NCI-H226 (cell line): ENCODE measurements at places on chromosomes 6 and 20.

DNA sequence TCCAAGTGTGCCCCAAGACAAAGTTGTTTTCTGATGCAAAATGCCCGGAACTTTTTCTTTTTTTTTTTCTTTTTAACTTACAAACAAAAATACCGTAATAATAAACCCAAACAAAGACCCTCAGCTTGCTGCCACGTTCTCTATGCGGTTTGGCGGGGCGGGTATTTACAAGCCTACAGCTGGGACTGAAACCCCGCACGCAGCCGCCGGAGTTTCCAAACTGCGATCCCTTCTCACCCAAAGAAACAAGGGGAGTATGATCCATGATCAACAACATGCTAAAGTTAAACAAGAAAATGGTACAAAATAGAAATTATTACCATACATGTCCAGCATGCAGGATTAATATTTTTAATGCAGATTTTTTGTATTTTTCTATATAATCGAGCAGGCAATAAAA, 2.1 kb downstream of the MAFB start:
- no peak for DNase-seq

DNA sequence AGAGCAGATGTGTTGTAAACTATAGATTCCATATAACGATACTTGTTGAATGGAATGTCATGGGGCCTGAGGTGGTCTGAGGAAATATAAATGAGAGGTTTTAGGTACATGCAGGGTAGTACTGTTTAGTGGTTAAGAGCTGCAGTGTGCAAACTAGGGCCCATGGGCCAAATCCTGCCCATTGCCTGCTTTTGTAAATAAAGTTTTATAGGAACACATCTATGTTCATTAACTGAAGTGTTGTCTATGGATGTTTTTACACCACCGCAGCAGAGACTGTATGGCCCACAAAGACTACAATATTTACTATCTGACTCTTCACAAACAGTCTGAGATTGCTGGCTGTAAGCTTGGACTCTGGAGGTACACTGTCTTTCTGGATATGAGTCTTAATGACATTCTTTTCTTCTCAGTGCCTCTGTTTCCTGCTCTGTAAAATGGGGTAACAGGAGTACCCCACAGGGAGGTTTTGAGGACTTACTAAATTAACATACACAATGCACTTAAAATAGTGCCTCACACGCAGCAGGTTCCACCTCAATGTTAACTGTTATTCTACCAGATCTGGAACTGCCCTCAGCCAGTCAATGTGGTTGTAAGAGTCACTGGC, 12.5 kb downstream of the GCM1 start:
- no peak for DNase-seq

GRCh38 chr6:41200296-41200900, 551 bp downstream of the TREML2 start:
- no peak for DNase-seq

GRCh38 chr6:114619621-114620200, 276.9 kb upstream of the HS3ST5 start:
- DNase-seq: peak; percentile 63

- DNase-seq: no peak
Measured at GRCh38 chr20:911882-912600, 4.1 kb downstream of the ANGPT4 start.

DNA sequence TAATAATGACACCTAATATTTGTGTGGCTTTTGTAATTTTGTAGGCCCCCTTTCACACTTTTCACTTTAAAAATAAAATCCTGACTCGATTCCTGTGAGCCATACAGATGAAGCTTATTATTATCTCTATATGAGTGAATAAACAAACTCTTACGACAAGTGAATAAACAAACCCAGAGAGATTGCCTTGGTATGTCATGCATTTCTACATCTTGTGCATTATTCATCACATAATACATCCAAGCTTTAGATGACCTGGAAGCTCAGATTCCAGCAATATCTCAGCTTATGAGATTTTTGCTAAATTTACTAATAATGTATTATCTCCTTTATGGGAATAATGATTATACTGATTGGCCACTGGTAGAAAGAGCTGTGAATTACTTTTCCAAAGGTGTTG, 248.2 kb downstream of the TBX18 start:
- DNase-seq: no peak

- DNase-seq: peak; percentile 86
Measured at GRCh38 chr6:139249395-139249794, 42.4 kb downstream of the TXLNB start.

GRCh38 chr20:3919352-3919751, 30.2 kb downstream of the PANK2 start:
- DNase-seq: no peak

DNA sequence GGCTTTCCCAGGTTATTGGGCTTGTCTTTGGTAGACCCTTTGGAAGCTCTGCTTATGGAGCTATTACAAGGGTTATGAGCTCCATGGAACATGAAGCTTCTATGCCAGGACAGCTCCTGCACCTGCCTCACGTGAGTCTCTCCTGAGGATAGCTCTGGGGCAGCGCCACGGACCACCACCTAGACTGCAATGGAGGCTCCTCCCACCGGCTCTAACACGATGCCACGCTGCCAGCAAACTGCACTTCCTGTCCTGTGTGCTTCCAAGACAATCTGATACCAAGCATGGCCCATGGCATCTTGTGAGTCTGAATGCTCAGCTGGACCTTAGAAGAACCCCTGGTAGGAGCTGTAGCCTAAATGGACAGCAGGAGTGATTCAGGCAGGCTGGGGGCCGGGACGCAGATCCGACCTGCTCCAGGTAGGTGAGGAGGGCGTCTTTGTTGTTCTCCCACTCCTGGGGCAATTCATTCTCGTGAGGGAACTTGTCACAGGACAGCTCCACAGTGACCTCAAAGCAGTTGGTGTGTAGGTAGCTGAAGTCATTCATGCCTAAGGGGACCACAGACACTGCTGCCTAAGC, 5.5 kb downstream of the CPXM1 start:
- DNase-seq: no peak

GRCh38 chr6:70133246-70133645, 169.6 kb downstream of the COL9A1 start:
- no peak for DNase-seq

GRCh38 chr6:21947731-21948386, 349.0 kb downstream of the PRL start:
- no peak for DNase-seq

DNA sequence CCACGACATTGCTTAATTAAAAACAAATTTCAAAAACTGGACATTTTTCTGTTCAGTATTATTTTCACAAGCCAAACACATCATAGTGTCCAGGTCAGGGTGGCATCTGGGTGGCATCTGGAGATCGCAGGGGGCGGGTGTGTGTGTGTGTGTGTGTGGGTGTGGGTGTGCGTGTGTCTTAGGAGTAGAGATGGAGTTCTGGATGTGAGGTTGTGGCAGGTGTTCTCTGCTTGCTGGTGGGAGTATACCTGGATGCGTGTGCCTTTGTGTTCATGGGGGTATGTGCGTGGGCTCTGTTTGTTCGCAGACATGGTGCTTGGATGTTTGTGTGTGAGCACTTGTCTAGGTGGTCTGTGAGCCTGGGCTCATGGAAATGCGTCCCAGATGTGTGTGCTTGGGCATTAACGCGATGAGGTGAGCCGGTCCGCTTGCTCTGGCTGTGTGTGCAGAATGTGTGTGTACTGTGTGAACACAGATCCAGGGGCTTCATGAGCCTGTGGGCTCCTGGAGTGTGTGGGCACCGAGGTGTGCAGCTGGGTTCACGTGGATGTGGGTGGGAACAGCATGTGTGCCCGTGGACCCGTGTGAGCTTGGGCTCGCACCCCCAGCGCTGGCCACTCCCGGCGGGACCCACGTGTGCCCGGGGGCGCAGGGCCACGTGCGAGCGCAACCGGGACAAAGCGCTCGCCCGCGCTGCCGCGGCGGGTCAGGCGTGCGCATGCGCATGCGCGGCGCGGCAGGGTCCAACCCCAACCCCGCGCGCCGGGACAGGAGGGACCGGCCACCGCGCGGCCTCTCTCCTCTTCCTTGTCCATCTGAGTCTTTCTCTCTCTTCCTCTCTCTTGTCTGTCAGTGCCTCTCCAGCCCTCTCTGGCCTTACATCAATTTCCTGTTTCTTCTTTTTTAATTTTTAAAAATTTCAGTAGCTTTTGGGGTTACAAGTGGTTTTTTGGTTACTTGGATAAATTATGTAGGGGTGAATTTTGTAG, 60.4 kb downstream of the SRC start:
- peak; percentile 29 for DNase-seq

GRCh38 chr6:169246445-169246844, 7.2 kb downstream of the THBS2 start:
- no peak for DNase-seq

DNA sequence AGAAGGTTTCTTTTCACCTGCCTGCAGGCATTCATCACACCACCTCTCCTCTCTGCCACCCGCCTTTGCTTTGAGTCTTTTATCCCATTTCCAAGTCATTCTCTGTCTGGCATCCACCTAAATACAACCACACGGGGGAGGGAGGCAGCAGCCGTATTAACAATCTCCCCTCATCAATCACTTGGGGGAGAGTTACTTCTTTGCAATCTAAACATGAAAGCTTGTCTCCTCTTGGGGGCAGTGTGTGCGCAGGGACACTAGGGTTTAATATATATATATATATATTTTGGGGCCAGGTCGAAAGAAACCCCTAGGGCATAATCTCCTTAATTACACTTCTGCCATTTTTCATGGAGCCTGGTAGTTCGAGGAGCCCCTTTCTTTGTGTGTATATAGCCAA, 214.5 kb downstream of the TSHZ2 start:
- no peak for DNase-seq

- peak; percentile 60 for DNase-seq
Measured at GRCh38 chr20:25399037-25399430, 8.4 kb upstream of the ABHD12 start.

DNA sequence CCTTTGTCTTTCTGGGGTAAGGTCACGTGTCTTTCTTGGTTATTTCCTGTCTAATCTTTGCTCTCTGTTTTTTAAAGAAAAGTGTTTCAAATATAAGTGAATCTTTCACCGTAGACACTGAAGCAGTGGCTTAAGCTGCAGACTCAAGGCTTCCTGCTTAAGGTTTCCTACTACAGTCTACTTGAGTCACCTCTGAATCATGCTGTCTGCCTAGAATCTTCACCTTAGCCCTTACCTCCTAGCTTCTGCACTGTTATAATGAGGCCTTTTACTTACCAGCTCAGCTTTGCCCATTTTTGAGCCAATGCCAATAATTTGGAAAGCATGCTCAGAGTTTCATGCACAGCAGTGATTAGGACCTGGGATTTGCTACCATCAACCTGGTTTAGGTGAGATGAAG, 30.6 kb downstream of the ADGRF4 start:
- DNase-seq: peak; percentile 83

GRCh38 chr6:139135578-139136545, 982 bp downstream of the HECA start:
- DNase-seq: no peak

DNA sequence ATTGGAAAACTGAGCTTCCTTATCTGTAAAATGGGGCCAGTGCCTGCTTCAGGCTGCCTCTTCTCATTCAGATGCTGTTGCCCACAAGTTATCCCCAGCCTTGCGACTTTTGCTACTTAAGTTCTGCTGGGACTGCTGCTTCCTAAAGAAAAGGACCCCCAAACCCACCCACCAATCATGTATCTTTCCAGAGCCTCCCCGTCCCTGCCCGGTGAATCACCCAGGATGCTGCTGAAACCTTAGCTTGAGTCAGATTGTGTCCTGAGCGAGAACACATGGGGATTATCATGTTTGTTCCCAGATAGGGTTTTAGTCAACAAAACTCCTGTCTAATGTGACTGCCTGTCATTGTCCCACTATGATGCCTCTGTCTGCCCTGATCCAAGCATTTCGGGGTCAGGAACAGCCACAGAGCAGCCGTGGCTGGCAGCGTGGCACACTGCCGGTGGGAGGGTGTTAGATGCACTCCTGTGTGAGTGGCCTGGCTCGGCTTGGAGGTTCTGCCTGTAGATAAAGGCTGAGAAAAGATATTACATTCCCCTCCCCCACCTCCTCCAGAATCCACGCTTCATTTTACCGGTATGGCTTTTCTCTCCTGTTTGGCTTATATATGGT, 79.9 kb downstream of the TOX2 start:
- no peak for DNase-seq

GRCh38 chr20:41627001-41627495, 8.9 kb upstream of the CHD6 start:
- no peak for DNase-seq

DNA sequence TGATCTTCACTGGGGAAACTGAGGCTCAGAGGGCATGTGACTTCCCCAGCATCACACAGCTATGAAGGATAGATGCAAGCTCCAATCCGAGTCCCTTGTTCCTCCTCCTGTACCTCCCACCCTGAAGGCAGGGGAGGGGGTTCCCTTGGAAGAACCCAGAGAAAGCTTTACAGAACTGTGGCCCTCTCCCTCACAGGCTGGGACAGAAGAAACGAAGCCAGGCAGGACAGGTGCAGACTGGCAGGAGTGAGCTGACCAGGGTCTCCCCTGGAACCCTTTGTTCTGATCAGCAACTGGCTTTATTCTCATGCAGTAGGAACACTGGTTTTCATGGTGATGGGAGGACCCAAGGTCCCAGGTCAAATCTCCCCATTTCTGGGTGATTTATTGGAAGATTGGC, 90.2 kb downstream of the TMEM242 start:
- no peak for DNase-seq

DNA sequence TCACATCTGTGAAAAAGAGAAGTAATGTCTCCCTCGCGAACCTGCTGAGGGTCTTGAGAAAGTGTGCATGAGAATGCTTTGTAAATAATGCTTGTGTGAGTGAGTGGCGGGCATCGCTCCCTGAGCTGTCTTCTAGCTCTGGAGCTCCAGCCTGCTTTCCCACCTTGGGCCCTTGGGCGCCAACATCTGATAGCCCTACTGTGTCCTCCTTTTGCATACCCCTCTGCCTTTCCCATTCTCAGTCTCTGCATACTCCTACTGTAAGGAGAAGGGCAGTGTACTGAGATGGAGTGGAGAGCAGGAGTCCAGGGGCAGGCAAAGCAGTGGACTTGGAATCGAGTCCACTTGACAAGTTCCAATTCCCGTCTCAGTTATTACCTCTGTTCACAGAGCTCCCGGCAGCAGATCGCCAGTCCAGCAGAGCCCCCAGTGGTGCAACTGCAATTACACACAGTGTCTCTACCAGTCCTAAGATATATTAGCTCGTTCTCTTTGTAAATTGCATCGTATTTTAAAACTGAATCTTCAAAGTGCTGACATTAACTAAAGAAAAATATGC, 847 bp upstream of the NCR2 start:
- DNase-seq: no peak

DNA sequence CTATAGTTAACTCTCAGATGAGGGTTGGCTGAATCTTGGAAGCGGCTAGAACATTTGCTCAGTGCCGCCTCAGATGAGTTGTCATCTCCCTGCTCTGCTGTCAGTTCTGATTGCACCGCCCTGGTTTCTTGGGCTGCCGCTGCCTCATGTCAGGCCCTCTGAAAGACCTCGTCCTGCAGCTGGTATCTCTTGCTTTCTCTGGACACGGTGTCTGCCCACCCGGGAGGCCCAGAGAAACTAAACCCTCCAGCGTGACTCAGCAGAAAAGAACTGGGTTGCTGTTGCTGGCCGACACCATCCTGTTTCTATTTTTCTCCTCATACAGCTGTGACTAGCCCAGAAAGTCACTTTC, 355.4 kb downstream of the CD83 start:
- no peak for DNase-seq
